ENCODE measurements at places on chromosomes 5 and 9. TPM values are rescaled to one million over a fixed set of nuclear protein-coding genes. Genes with fewer than 3 reads are reported as not detected.
A peak's percentile ranks its signal among the peaks of the same experiment; 100 is the strongest.

DNA sequence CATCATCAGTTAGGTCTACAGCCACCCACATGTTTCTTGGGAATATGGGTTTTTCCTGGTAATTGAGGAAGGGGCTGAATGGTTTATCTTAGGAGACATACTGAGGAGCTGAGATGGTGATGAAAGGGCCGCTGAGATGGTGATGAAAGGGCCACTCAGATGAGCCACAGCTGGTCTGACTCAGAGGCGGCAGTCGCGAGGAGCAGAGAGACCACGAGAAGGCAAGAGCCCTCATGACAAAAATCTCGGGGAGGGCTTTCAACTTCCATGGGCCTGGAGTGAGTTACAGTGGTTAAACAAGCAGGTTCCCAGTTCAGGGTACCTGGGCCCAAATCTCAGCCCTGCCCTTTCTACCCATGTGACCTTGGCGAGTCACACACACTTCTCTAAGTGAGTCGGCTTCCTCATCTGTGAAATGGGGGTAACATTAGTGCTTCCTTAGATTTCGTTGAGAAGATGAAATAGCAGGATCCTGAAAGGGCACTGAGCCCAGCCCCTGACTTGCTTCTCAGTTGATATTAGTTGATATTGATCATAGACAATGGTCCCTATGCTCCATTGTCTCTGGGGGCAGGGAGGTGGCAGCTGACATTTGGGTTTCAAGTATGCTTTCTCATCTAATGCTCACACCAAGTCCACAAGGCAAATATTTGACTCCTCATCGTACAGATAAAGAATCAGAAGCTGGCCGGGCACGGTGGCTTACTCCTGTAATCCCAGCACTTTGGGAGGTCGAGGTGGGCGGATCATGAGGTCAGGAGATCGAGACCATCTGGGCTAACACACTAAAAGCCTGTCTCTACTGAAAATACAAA lies 169.5 kb downstream of the RGS3 start:
- no peak for DNase-seq
- no peak overlapping the region for H3K4me3 ChIP-seq
- H3K36me3 ChIP-seq = no peaks in the 10 kb centered on the region
- H3K27ac ChIP-seq = no peak overlapping the region

DNA sequence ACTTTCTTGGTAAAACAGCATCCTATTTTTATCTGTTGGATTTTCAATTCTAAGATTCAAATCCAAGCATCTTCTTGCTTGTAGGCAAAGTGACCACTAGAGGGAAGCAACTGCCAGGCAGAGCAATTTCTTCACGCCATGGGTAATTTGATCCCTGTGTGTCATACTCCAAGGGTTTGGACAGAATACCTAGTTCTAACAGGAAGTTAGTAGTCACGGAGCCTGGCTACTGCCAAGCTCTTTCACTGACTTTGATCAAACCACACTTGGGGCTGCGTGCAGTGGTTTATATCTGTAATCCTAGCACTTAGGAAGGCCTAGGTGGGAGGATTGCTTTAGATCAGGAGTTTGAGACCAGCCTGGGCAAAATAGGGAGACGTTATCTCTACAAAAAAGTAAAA lies 473.6 kb upstream of the TNC start:
- H3K27me3 ChIP-seq = peaks cover 21% of the 10 kb centered on the region
- H3K4me3 ChIP-seq = no peak overlapping the region
- DNase-seq = peak; percentile 28
- no peaks in the 10 kb centered on the region for H3K36me3 ChIP-seq
- peak overlapping the region; percentile 79 for H3K27ac ChIP-seq

The PCDHA13 gene
- 1.2 TPM for total RNA-seq

GRCh38 chr9:101635473-101635872 lies 40.7 kb upstream of the PPP3R2 start:
- H3K36me3 ChIP-seq = no peaks in the 10 kb centered on the region
- H3K4me3 ChIP-seq = no peak overlapping the region
- no peaks in the 10 kb centered on the region for H3K4me1 ChIP-seq

GRCh38 chr5:92946546-92946945 lies 634.5 kb downstream of the NR2F1-AS1 start:
- H3K4me1 ChIP-seq = peaks cover 32% of the 10 kb centered on the region
- H3K27ac ChIP-seq = no peak overlapping the region
- H3K4me3 ChIP-seq = no peak overlapping the region
- no peaks in the 10 kb centered on the region for H3K27me3 ChIP-seq
- no peak for DNase-seq

Data from neural crest cell (in vitro differentiated cells).